ENCODE measurements at places on chromosomes 4 and X.

GRCh38 chrX:154735695-154736393, 15.0 kb downstream of the GAB3 start:
- no peak for DNase-seq

- DNase-seq = no peak
Observed at GRCh38 chrX:115036029-115036428, 18.6 kb upstream of the IL13RA2 start.

GRCh38 chrX:75786290-75786689, 1.2 kb upstream of the MAGEE2 start:
- no peak for DNase-seq

GRCh38 chr4:62394766-62395165, 1194.6 kb downstream of the ADGRL3 start:
- no peak for DNase-seq

- DNase-seq = no peak
Observed at GRCh38 chrX:113699939-113700338, 859.3 kb upstream of the AMOT start.

DNA sequence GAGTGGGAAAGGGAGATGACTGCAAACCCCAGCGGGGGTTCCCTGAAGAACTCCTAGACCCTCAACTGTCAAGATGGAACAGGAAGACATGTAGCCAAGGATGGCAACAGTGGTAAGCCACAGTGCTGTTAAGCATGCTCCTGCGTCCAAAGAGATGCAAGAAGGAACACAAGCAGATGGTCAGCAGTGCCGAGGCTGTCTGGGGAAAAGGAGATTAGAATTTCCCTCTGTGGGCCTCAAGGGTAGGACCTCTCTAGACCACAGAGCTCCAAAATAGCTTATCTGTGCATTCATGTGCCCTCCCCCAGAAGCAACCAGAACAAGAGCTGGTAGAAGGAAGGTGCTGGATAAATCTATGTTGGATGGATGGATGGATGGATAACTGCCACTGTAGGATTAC, 82.0 kb upstream of the CPEB2 start:
- no peak for DNase-seq

DNA sequence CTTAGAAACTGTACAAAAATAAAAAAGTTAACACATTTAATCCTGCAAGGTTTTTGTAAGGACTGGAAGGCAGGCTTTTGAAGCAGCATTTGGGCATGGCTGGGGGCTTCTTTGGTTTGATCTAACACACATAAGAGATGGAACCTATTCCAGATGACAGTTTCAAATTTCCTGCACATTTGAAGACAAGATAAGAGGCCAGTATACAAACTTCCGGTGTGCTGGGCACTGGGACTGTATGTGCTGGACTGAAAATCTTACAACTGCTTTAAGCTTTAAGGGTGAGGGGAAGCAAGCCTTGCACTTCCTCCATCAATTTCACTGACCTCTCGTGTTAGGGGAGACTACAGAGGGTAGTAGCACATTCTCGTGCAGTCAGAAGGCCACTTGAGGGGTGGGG, 122.9 kb downstream of the AMMECR1 start:
- DNase-seq = no peak

DNA sequence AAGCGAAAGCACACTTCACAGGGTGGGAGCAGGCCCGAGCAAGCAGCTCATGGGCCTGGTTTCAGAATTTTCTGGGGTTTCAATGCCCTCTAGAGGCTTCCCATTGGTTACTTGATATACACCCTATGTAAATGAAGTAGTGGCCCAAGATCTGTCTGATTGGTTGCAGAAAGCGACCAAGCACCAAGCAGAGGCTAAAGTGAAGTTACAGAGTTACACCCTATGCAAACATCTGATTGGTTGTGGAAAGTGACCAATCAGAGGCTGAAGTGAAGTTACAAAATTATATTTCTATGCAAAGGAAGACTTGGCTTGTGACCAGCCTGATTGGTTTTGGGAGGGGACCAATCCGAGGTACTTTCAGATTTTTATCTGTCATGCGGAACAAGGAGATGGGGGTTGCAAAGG, 8.2 kb downstream of the FHIP1A start:
- DNase-seq = no peak

DNA sequence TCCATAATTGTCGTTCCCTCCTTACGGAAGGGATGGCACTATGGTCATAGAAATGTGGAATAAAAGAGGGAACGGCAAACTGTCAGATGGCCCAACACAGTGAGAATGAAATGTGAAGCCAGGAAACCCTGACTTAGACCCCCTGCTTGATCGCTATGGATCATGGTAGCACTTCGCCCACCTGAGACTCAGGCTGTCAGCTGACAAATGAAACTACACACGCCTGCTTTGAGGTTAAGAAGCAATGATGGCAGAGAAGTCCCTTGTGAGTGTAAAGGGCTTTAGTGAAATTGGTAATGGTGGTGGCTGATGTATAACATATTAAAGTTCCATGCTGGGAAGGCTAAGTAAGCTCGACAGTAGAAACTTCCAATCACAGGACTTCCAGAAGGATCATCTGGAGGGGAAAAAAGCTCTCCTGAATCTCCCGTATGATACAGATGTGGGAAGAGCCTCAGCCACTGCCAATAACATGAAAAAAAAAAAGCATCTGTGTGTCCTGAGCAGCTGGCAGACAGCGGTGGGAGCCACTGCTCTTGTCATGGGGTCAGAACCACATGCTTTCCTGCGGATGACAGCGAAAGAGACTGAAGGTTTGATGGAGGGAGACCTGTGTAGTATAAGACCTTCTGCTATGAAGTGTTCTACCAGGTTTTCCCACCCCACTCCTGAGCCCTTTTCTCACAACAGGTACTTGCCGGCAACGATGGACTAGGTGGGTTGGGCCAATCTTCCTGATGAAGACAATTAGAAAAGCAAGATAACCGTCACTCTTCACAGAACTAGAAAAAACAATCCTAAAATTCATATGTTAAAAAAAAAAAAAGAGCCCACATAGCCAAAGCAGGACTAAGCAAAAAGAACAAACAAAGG, 107.6 kb downstream of the AFAP1 start:
- DNase-seq = no peak

DNA sequence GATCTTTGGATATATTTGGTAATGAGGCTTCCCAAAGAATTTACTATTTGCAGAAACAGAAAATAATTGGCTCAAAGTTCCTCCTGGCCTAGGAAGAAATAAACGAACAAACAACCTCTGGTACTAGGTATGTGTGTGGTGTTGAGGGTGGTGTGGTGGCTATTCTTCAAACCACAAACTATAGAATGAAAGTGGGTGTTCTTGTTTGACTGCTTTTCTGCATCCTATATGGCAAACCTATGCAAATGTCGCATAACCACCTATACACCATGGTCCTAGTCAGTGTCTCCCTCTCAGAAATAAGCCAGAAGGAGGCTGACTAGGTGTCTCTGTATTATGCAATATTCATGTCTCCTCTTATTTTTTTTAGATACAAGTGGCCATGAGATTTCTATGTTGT, 106.6 kb upstream of the PCDH18 start:
- DNase-seq = peak; percentile 21

Data from NCI-H526 treated with DMSO at 0.1 percent for 48 hours (cell line).